ENCODE measurements at places on chromosomes 3 and 15.

DNA sequence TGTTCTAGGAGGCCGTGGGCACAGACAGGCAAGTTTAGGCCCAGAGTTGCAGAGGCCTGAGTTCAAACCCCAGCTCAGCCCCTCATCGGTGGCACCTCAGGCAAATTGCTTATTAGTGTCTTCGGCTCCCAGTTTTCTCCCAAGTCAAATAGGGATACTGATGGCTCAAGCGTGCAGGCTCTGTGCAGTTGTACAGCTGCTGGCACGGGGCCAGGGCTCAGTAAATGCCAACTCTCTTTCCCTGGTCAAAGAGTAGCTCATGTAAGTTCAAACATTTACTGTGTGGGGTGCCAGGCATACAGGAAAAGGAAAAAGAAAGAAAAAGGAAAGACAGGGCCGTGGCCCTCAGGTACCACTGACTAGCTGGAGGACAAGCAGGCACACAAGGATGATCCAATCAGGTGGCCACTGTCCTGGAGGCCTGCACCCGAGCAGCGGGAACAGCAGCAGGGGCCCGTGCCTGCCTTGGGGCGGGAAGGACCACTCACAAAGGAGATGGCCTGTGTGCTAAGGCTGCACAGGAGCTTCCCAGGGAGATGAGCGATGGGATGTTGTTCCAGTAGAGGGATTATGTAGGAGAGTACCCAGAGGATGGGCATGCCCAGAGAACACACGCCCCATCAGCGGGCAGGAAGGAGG is 70.8 kb downstream of the TBC1D2B start:
- DNase-seq, result no peak

DNA sequence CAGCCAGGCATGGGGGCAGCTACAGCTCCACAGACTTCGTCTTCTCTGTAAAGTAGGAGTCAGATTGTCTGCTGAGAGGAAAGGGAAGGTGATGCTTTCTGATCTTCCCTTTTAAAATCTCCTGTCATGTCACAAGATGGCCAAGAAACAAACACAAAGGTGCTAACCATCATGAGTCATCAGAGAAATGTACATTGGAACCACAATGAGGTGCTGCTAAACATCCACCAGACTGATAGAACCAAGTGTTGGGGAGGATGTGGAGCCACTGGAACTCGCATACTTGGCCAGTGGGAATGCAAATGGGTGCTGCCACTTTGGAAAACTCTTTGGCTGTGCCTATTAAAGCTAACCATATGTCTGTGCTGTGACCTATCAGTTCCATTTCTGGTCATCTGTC is 268.8 kb downstream of the SLCO3A1 start:
- no peak for DNase-seq

DNA sequence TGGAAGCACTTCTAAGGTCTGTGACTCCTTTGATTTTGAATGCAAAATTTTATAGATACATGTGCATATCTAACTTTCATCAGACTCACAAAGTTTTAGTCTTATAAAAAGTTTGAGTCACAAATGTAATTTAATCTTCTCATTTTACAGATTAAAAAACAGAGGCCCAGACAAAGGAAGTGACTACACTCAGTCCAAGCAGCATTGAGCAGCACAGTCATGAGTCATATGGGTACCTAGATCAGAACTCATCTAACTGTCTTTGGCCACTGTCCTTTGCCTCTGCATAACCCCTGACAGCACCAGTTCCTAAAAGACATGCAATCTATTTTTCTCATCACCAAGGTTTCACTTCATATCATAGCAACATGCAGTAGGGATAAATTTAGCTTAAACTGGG is 210.7 kb upstream of the KCNH8 start:
- DNase-seq, result no peak

DNA sequence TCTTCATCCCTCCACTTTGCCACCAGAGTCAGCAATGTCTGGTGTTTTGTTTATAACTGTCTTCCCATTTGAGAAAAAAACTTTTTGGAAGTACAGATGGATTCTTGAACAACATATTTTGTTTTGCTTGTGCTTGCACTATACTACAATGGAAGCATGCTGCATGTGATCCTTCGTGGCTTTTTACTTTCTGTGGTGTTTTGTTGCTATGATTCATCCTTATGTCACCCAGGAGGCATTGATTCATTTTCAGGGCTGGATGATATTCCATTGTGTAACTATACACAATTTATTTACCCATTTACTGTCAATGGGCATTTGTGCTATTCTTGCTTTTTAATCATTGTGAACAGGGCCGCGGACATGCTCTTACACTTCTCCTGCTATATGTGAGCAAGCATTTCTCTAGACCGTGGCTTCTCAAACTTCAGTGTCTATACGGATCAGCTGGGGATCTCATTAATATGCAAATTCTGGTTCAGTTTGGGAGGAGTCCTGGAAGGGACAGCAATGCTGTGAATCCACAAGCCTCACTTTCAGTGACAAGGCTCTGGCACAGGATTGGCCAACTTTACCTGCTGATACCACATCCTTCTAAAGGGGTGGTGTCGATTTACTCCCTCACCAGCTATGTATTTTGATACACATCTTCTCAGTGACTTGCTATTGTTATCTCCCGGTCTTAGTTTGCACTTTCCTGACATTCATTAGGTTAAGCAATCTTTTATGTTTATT is 65.9 kb downstream of the POLR2M start:
- no peak for DNase-seq

DNA sequence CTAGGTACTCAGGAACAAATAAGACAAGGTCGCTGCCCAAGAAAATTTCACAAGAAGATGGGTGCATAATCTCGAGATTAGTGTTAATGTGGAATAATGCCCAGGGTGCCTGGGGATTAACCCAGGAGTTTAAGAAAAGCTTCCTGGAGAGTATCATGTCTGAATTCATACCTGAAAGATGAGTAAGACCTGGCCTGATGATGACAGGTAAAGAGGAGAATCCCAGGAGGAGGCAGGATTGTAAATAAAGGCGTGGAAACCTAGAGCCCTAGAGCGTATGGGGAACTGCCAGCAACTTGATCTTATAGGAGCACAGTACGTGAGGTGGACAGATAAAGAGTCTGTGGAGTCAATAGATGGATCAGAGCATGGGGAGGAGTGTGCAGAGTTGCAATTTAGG is 43.0 kb downstream of the ARRDC4 start:
- no peak for DNase-seq

Data from activated CD8-positive, alpha-beta memory T cell treated with anti-CD3 and anti-CD28 coated beads, Interleukin-2, amount 50 U/mL, for 4 hours (primary cell).